ENCODE measurements at places on chromosomes 3 and 15. TPM values are rescaled to one million over a fixed set of nuclear protein-coding genes. Genes with fewer than 3 reads are reported as not detected.

The SAXO2 gene
- total RNA-seq: 14.9 TPM

The TEX55 gene
- total RNA-seq: not detected

GRCh38 chr3:23071296-23071695, 131.8 kb upstream of the UBE2E2 start:
- H3K27me3 ChIP-seq: no peaks in the 10 kb centered on the region
- H3K4me1 ChIP-seq: no peaks in the 10 kb centered on the region
- H3K27ac ChIP-seq: no peak overlapping the region
- no peak overlapping the region for H3K4me3 ChIP-seq
- no peak for DNase-seq

GRCh38 chr15:48842501-48842900, 31.6 kb upstream of the CEP152 start:
- H3K36me3 ChIP-seq: no peaks in the 10 kb centered on the region
- no peak overlapping the region for H3K27ac ChIP-seq
- no peak overlapping the region for H3K4me3 ChIP-seq
- H3K27me3 ChIP-seq: no peaks in the 10 kb centered on the region
- DNase-seq: no peak

- H3K27ac ChIP-seq: no peak overlapping the region
- no peak for DNase-seq
- no peaks in the 10 kb centered on the region for H3K4me1 ChIP-seq
- H3K4me3 ChIP-seq: no peak overlapping the region
These were observed 722.6 kb downstream of the FHIT start for GRCh38 chr3:60528651-60529050.

DNA sequence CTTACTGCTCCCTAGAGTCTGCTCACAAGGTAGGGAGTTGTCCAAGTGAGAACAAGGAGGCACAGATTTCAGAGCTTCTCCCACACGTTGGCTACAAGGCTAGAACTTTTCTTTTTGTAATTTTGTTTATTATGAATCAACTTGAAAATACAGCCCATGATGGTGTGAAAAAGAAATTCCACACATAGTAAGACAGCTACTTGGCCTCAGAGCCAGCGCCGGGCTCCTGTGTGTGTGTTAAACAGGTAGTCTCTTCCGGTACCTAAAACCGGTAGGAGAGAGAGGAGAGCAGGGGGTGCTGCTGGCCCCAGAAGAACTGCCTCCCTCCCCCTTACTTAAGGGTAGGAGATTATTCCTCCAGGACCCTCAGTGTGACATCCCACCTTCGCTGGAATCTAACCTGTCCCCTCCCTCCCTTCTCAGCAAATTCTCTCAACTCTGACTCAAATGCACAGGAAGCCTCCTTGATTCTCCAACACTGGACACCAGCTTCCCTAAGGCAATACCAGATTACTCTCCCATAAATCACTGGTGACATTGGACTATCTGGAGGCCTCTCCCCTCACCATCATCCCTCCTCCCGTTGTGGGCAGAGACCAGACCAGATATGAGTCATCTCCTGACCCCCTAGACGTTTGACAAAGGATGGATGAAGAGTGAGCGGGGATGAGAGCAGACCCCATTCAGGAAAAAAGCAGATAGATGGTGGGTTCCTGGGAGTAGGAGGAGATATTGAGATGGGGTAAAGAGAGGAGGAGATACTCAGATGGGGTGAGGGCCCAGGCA, 4.5 kb upstream of the IP6K1 start:
- H3K4me3 ChIP-seq: no peak overlapping the region
- H3K36me3 ChIP-seq: no peaks in the 10 kb centered on the region
- H3K27me3 ChIP-seq: no peaks in the 10 kb centered on the region
- no peak overlapping the region for H3K27ac ChIP-seq

- no peaks in the 10 kb centered on the region for H3K36me3 ChIP-seq
- no peaks in the 10 kb centered on the region for H3K27me3 ChIP-seq
- no peak overlapping the region for H3K4me3 ChIP-seq
- no peak for DNase-seq
- H3K27ac ChIP-seq: no peak overlapping the region
These were observed 37.6 kb upstream of the TP63 start for GRCh38 chr3:189593581-189593980.

DNA sequence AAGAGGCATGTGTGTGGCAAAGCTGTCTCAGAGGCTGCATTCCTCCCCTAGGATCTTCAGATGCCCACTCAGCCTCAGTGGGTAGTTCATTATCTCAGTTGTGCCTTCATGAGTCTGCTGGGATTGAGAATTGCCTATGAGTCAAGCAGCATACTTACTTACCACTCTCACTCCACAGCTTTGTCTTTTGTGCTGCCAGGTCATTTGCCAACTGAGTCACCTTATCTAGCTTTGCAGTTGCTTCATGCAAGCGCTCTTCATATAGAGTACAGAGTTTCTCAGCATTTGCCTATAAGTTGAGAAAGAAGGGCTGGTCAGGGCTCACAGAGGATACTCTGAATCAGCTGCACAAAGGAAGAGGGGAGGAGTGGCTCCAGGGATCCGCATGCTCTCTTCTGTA, 89.5 kb downstream of the MYH15 start:
- no peak for DNase-seq
- no peaks in the 10 kb centered on the region for H3K4me1 ChIP-seq
- H3K27me3 ChIP-seq: no peaks in the 10 kb centered on the region
- no peaks in the 10 kb centered on the region for H3K36me3 ChIP-seq
